CD4-positive, alpha-beta T cell (primary cell): ENCODE measurements at places on chromosomes 2 and 18. TPM values are rescaled to one million over a fixed set of nuclear protein-coding genes. Genes with fewer than 3 reads are reported as not detected.
A peak's percentile ranks its signal among the peaks of the same experiment; 100 is the strongest.

GPR75 gene
- 2.0 TPM for total RNA-seq

ELOA2 gene
- total RNA-seq = not detected

IGFBP5 gene
- total RNA-seq = not detected

CEBPZOS gene
- total RNA-seq = 23.4 TPM

RNASEH1 gene
- total RNA-seq = 31.5 TPM

LPIN1 gene
- 128 TPM for total RNA-seq

ZSWIM2 gene
- not detected for total RNA-seq

MAPK4 gene
- total RNA-seq = not detected

CHRND gene
- total RNA-seq = not detected

GTF2A1L gene
- total RNA-seq = not detected

CIB4 gene
- total RNA-seq = not detected

- no peak for DNase-seq
These were observed 122.9 kb downstream of the DCC start for GRCh38 chr18:52462853-52463252.

GRCh38 chr2:183248866-183249567 lies 124.8 kb downstream of the NUP35 start:
- DNase-seq = no peak

DNA sequence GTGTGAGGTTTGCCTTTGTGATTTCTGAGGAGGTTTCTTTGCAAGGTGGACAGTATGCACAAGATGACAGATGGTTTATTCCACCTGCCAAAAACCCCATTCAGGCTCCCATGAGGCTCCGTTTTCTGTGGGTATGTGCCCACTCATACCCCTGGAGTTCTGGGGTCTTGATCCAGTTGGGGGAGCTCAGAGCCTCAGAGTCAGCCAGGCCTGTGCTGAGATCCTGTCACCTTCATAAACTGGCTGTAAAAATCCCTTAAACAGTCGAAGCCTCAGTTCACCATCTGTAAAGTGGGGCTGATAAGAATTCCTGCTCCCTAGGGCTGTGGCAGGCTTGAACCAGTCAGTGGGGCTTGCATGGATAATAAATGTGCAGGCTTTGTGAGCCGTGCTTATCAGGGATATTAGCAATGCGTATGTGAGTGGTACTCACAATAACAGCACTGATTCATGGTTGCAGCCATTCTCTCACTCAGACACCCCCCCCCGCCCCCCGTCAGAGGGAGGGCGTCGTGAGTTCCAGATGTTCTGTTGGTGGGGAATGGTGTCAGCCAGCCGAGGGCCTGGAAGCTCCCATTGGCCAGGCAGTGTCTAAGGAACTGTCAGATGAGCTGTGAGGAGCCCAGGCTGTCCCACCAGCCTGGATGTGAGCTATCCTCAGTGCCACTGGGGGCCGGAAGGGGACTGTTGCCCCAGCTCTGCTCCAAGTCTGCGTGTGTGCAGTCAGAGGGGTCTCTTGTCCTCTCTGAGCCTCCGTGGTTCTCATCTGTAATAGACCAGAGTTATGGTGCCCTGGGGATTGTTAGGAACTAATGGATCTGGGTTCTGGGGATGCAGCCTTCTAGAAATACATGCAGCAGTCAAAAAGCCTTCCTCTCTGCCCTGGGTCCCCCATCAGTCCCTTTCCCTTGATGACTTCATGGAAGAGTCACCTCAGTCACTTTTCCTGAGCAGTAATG lies 51.7 kb downstream of the KCNIP3 start:
- no peak for DNase-seq

GRCh38 chr18:55731594-55732042 lies 143.6 kb upstream of the TCF4 start:
- no peak for DNase-seq

DNA sequence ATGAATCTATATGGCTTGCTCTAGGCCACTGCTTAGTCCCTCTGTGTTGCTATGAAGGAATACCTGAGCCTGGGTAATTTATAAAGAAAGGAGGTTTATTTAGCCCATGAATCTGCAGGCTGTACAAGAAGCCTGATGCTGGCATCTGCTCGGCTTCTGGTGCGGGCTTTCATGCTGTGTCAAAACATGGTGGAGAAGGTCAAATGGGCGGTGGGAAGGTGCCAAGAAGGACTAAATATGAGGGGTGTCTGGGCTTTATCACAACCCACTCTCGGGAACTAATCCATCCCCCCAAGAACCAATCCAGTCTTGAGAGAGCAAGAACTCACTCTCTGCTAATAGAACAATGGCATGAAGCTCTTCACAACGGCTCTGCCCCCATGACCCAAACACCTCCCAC lies 481.6 kb downstream of the EIPR1 start:
- no peak for DNase-seq

DNA sequence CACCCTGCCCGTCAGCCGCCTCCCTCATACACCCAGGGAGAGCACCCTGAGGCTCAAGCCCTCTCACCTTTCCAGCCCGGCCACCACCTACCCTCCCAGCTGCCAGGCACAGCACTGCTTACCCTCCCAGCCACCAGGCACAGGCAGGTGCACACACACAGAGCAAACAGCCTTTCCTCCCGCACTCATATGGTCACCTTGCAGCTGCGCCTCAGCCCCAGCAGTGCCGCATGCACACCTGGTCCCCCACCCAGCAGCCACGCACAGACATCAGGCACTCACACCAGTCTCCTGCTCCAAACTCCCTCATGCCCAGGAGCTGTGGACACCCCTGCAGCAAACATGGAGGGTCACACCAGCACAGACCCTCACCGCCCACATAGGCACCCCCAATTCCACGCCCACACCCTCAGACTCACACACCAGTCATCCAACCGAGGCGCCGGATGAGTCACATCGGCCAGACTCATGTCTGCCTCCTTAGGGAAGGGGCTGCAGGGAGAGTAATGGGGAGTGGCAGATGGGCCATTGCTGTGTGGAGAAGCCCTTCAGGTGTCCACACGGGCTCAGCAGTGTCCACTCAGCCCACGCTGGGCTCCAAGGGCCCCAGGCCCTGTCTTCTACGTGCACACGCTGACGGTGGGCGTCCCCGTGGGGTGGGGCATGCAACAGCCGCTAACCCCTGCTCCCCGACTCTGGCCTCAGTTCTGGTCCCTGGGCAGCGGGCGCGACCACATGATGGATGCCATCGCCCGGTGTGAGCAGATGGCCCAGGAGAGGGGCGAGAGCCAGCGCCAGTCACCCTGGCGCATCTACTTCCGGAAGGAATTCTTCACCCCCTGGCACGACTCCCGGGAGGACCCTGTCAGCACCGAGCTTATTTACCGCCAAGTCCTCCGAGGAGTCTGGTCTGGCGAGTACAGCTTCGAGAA lies 22.3 kb upstream of the GPR17 start:
- no peak for DNase-seq

GRCh38 chr2:149185942-149186490 lies 144.4 kb upstream of the LYPD6 start:
- DNase-seq = no peak

DNA sequence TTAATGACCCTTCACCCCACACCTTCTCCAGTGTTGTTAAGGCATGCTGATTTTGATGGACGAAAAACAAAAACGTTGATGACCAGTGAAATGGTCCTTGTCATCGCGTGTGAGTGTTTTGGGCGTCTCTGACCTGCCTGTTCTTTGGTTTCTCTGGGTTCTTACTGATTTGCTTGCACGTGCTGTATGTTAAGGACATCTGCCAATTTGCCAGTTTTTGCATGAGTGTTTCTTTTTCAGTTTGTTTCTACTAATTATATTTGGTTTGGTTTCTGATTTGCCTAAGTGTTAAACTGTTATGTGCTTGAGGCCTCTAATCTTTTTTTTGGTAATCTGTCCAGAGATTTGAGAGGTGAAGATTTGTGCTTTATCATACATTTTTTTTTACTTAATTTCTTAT lies 14.6 kb downstream of the TRAF3IP1 start:
- DNase-seq = no peak

GRCh38 chr2:86251840-86252266 lies 52.6 kb downstream of the MRPL35 start:
- DNase-seq = peak; percentile 15

GRCh38 chr2:127256381-127256780 lies 36.3 kb upstream of the CYP27C1 start:
- no peak for DNase-seq

DNA sequence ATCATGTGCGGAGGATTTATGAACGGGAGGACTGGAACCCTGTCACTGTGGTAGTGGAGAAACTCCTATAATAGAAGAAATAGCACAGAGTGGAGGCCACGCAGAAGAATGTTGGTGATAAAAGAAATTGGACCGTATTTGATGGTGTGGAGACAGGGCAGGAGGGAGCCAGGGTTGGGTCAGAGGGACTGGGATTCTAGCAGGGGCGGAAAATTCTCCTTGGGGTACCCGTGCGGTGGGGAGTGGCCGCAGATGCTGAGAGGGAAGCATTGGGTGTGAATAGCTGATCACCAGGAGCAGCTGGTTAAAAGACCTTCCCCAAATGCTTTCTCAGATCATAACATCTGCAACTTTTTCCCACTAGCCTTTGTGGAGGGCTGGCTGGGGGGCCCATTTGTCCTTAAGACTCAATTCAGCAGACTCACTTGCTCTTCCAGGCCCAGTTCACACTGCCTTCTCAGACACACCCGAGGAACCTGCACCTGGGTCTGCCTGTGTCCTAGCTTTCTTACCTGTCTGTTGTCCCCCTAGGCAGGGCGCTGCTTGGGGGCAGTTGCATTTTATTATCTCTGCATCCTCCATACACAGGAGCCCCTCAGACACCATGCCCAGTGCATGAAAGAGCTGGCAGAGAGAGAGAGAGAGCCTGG lies 7.1 kb downstream of the SH3BP4 start:
- no peak for DNase-seq

GRCh38 chr2:101486258-101486701 lies 11.4 kb upstream of the RFX8 start:
- no peak for DNase-seq

- DNase-seq = no peak
These were observed 3.5 kb upstream of the RHOB start for GRCh38 chr2:20443276-20443920.

GRCh38 chr2:232649033-232649432 lies 15.6 kb downstream of the EFHD1 start:
- no peak for DNase-seq

- DNase-seq = no peak
These were observed 441.3 kb downstream of the RND3 start for GRCh38 chr2:150046211-150046610.

- DNase-seq = no peak
These were observed 38.8 kb downstream of the AQP4 start for GRCh38 chr18:26826656-26827235.

DNA sequence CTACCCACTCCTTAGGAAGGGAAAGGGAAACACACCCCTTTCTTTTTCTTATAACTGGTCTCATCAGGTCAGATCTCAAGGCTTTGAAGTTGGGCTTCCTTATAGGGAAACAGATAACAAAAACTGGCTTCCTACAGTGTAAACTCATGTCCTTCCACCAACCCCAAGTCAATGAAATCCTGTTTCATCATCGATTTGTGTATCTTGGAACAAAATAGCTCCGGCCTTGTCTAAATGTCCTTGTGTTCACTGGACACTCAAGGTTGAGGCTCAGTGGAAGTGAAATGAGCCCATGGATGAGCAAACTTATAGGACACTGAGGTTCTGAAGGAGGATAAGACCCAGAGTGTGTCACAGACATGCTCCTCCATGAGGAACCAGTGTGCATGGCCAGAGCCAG lies 156.1 kb upstream of the REV1 start:
- DNase-seq = no peak

GRCh38 chr18:30999186-30999585 lies 43.4 kb downstream of the DSC3 start:
- no peak for DNase-seq

- DNase-seq = no peak
These were observed 8.5 kb downstream of the PDK1 start for GRCh38 chr2:172564376-172564775.

DNA sequence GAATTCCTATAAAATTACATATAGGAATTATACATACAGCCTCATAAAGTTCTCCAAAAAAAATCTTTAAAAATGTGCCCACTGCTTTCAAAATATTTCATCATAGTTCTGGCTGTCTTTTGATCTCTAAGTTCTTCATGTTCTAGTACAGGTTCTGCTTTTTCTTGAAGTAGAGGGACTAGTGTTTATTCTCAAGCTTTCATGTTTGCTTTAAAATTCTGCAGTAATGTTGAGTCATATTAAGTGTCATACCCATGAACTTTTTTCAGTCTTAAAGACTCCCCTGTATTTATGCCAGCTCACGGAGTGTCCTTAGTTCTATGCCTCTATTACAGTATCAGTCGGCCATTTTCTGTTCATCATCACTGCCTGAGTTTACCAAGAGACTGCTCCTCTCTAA lies 54.8 kb upstream of the CCDC141 start:
- no peak for DNase-seq

- DNase-seq = no peak
These were observed 77.0 kb downstream of the EPC2 start for GRCh38 chr2:148721520-148721931.

GRCh38 chr2:65660340-65660739 lies 227.9 kb upstream of the SPRED2 start:
- no peak for DNase-seq

- no peak for DNase-seq
These were observed 16.5 kb downstream of the SCG2 start for GRCh38 chr2:223585666-223586065.

GRCh38 chr2:42169874-42170521 lies 845 bp downstream of the EML4 start:
- no peak for DNase-seq

GRCh38 chr2:101710471-101711318 lies 13.2 kb downstream of the MAP4K4 start:
- DNase-seq = no peak

DNA sequence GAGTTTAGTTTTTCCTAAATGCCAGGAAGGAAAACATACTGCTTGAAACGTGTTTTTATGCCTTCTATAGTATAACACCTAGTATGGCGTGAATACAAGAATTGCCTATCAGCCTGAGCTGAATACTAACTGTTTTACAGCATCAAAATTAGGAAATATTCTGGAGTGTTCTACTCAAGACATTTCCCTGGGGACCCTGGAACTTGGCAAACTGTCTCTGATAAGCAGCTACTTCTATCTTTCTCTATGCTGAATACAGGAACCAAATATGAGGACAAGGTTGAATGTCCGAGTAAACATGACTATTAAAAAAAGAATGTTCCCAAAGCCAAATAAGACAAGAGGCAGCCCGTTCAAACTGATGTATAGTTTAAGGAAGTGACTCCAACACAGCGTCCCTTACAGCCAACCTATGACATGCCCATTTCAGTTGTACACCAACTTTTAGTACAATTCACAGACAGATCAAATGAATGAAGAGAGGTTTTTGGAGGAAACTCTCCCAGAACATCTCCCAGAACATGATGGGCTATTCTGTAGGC lies 951.3 kb upstream of the ACVR2A start:
- DNase-seq = no peak
